ENCODE measurements at places on chromosomes 13 and 19.

- DNase-seq = no peak
Measured at GRCh38 chr19:48203222-48203793, 32.8 kb downstream of the ZSWIM9 start.

- DNase-seq = no peak
Measured at GRCh38 chr19:19343762-19344161, 23.1 kb downstream of the MAU2 start.

DNA sequence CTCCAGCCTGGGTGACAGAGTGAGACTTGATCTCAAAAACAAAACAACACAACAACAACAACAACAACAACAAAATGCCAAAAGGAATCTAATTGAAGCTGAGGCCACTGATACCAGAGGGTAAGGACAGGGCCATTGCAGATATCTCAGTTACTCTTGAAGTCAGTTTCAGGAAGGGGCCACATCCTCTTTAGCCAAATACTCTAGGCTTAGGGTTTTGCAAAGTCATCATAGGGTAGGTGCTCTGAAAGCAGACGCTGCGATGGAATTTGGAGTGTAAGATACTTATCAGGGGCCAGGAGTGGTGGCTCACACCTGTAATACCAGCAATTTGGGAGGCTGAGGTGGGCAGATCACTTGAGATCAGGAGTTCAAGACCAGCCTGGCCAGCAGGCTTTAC, 46.6 kb upstream of the UBAC2 start:
- no peak for DNase-seq

GRCh38 chr13:47555235-47555634, 445.8 kb downstream of the SUCLA2 start:
- no peak for DNase-seq

GRCh38 chr13:36302289-36302688, 4.7 kb upstream of the CCDC169 start:
- no peak for DNase-seq

- DNase-seq = no peak
Measured at GRCh38 chr13:102091231-102091630, 310.6 kb downstream of the FGF14 start.

- DNase-seq = peak; percentile 61
Measured at GRCh38 chr19:19061506-19061905, 2.3 kb upstream of the SLC25A42 start.

- DNase-seq = no peak
Measured at GRCh38 chr19:45613926-45614725, 12.1 kb upstream of the GPR4 start.

DNA sequence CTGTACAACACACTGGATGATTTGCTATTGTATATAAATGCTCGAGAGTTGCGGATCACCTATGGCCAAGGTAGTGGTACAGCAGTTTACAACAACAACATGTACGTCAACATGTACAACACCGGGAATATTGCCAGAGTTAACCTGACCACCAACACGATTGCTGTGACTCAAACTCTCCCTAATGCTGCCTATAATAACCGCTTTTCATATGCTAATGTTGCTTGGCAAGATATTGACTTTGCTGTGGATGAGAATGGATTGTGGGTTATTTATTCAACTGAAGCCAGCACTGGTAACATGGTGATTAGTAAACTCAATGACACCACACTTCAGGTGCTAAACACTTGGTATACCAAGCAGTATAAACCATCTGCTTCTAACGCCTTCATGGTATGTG, 21.5 kb downstream of the OLFM4 start:
- DNase-seq = no peak

GRCh38 chr19:10583036-10583776, 3.9 kb downstream of the AP1M2 start:
- no peak for DNase-seq

DNA sequence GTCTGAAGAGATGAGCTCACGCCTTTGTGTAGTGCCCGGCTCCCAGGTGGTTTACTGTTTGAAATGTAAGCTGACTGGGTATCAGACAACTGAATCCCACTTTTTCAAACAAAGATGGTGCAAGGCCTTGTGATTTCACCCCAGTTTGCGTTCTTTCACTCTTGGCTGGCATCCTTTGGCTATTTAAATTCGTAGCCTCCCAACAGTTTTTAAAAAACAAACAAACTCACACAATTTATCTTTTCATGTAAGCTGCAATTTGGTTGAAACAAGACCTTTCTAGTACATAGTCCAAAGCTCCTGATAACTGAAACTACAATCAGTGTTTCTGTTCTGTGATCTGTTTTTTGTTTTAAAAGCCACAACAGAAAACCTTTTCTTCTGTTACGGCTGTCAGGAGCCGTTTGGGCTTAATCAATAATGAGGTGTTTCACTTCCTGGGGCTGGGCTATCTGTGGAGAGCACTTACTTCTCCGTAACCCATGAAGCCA, 65.1 kb upstream of the NPAS1 start:
- DNase-seq = no peak

GRCh38 chr19:48992581-48993174, 431 bp downstream of the GYS1 start:
- no peak for DNase-seq

Data from liver (tissue), 10 donors.